ENCODE measurements at places on chromosomes 7 and 10.

GRCh38 chr10:132030898-132031463 lies 34.8 kb upstream of the JAKMIP3 start:
- DNase-seq, result no peak

DNA sequence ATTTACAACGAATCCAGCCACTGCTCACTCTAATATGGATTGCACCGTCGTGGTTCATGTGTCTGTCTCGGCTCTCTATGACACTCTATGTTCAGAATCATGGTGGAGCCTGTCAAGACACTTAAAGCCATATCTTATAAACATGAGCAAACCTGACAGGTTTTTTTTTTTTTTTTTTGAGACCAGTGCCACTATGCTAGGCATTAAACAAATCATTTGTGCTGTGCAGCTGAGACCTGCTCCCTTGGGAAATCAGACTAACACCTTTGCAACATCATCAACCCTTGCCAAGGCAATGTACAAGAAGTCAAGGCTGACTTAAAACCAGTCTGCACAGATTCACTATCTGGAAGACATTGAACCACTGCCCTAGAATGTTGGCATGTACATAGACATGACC lies 181.2 kb upstream of the ANK3 start:
- no peak for DNase-seq

GRCh38 chr10:71878327-71879034 lies 27.4 kb upstream of the PSAP start:
- no peak for DNase-seq

GRCh38 chr7:16849296-16850148 lies 32.3 kb downstream of the AGR3 start:
- no peak for DNase-seq

DNA sequence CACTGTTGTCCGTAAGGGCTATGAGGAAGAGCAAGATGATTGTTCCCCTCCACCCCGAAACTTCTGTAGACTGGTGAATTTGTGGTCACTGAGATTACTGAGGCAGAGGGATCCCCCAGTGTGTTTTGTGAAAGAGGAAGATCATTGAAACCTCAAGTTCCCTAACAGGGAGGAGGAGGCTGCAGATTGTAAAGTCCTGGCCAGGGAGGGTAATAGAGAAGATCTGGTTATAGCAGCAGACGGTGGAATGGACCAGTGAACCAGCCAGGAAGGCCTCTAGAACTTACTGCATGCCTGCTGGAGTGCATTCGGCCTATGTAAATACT lies 31.1 kb downstream of the LMTK2 start:
- no peak for DNase-seq
